ENCODE measurements at places on chromosomes 1 and 21. TPM values are rescaled to one million over a fixed set of nuclear protein-coding genes. Genes with fewer than 3 reads are reported as not detected.

DNA sequence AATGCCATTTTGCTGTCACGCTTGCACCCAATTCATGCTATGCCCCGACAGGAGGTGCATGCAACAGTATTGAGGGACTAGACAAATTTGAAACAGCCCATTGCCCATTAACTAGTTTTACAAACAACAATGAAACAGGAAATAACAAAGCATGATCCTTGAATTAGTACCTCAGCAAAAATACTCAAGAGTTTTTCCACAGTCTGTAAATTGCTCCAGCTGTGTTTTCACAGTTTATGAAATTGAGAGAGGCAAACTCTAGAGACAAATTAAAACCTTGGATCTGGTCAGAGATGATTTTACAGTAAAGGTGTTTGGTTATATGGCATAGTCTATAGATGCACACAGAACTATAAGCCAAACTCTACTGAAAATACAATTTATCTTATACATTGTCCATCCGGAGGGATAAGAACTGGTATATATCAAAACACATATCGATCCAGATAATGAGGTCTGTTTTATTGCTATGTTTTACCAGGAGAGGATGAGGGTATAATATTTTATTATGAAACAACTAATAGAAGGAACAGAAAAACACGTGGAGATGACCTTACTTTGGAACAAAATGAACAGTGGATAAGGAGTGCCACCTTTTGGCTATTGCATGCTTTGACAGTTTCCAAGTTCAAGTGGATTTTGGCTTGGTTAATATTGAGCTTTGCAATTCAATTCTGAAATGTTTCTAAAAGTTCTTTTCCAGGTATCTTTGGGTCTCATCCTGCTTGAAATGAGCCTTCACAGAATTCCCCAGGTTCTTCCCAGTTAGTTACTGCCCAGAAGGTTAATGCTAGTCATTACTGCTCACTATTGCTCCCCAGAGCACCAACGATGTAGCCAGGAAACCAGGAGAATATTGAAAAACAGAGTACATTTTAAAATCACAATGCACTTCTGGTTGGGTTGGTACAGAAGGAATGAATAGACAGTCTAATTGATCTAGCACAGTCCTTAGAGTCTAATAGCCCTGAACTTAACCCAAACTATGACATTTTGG lies 45.7 kb downstream of the ZC3H11B start:
- no peak overlapping the region for H3K27ac ChIP-seq
- H3K4me3 ChIP-seq, result no peak overlapping the region
- DNase-seq, result no peak
- H3K27me3 ChIP-seq, result peaks cover 7% of the 10 kb centered on the region

DNA sequence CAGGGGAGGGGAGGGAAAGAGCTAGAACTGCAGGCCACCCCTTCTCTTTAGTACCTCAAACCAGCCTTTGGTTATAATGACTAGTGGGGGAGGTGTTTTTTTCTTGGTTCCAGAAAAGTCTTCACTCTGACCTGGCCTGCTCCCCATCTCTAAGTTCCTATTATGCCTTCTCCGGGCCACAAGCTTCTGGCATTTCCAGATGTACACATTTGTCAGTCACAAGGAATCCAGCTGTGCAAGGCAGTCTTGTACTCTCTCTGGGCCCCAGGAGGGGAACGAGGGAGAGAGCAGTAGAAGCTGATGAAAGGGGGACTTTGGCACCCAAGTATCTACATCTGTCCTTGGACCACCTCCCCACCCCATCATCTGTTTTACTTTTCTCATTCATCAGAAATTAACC lies 2.7 kb upstream of the FALEC start:
- H3K36me3 ChIP-seq, result peaks cover 11% of the 10 kb centered on the region
- H3K27me3 ChIP-seq, result no peaks in the 10 kb centered on the region
- no peak overlapping the region for H3K27ac ChIP-seq
- H3K4me1 ChIP-seq, result peaks cover 23% of the 10 kb centered on the region

The SNX27 gene
- total RNA-seq, result 35.5 TPM

The CNN3 gene
- 223 TPM for total RNA-seq

The FCRL5 gene
- not detected for total RNA-seq

GRCh38 chr1:34906756-34907155 lies 22.7 kb downstream of the DLGAP3 start:
- H3K36me3 ChIP-seq, result no peaks in the 10 kb centered on the region
- no peak for DNase-seq
- no peak overlapping the region for H3K27ac ChIP-seq
- H3K4me1 ChIP-seq, result no peaks in the 10 kb centered on the region
- no peak overlapping the region for H3K4me3 ChIP-seq

Measured in osteocyte (in vitro differentiated cells).